ENCODE measurements at places on chromosomes 12 and 14. TPM values are rescaled to one million over a fixed set of nuclear protein-coding genes. Genes with fewer than 3 reads are reported as not detected.

Gene GPD1
- 12.2 TPM for total RNA-seq

Gene TAS2R13
- 1.4 TPM for total RNA-seq

Gene ACSS3
- 11.6 TPM for total RNA-seq

Gene ZCRB1
- total RNA-seq = 4.4 TPM

Gene DGKA
- total RNA-seq = 48.6 TPM

Gene BDKRB2
- 7.9 TPM for total RNA-seq

Gene DLST
- 59.7 TPM for total RNA-seq

Gene NKX2-1
- not detected for total RNA-seq

Gene SYT1
- total RNA-seq = 0.64 TPM

Gene HOTAIR
- total RNA-seq = not detected

Gene KRT86
- total RNA-seq = 0.96 TPM

DNA sequence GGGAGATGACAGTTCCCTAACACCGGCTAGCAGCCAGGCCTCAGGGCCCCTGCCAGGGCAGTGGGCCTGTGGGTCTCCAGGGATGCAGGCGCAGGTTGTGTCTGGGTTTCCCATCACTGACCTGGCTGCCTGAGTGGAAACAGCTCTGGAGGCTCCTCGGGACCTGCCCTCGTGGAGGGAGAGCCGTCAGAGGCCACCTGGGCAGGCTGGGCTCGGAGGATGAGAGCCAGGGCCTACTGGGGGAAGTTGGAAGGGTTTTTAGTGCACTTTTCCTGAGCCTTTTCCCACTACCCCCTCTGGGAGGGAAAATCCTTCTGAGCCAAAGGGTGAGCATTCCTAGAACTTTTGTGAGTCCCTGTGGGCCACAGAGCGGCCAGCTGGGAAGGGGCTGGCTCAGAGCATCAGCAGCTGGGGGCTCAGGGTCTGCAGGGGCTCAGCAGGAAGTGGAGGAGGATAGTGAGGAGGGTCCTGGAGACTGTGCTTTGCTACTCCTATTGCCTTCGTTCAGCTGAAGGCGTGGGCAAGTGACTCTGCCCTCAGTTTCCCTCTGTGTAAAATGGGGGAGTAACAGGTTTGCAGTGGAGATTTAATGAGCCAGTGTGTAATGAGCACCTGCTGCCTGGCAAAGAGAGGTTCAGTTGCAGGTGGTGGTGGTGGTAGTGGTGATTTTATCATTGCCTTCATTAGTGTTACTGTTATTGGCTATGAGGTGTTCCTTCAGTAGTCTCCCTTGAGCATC, 1.8 kb downstream of the SH2B3 start:
- no peak for DNase-seq

GRCh38 chr14:105132921-105133654, 35.5 kb downstream of the JAG2 start:
- DNase-seq = no peak

DNA sequence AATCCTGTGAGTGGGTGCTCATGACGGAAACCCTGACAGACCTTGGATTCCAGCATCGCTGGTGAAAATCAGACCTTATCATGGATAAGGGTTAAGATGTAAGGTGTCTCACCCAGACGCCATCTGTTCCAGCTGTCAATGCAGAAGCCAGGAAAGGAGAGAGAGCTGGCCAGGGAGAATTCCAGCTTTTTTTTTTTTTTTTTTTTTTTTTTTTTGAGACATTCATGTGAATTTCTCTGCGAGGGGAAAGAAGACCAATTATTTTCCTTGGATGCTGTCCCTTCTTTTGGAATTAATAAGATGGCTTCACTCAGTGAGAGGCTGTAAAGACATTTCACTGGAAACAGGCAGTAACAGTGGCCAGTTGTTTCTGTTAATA, 1.8 kb downstream of the TRAF3 start:
- DNase-seq = no peak

DNA sequence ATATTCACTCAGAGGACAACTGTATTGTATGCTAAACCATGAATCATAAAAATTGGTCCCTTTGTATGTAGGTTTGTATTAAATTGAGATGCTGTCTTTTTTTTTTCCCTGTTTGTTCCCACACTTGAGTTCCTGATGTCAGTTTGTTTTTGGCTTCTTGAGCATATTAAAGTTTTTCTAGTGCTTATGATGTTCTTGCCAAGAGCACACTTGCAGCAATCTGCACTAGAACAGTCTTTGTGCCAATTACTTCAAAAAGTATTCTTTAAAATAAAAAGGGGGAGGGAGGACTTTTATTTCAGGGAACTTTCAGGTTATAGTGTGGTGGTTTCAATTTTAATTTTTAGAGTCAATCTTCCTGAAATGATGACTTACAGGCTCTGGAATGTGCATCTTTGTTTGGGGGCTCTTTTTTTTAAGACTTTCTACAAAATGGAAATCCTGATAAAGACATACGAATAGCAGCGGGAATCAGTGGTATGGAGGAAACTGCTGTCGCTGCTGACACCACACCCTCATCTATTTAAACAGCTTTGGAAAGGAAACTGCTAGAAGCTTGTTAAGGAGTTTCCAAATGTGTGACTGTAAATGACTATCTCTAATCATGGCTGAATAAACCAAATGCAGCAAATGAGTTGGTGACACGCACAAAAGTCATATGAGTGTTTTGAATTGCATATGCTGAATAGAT, 188.6 kb downstream of the EGLN3 start:
- DNase-seq = no peak

GRCh38 chr14:98897605-98898309, 374.2 kb downstream of the BCL11B start:
- DNase-seq = peak; percentile 39

DNA sequence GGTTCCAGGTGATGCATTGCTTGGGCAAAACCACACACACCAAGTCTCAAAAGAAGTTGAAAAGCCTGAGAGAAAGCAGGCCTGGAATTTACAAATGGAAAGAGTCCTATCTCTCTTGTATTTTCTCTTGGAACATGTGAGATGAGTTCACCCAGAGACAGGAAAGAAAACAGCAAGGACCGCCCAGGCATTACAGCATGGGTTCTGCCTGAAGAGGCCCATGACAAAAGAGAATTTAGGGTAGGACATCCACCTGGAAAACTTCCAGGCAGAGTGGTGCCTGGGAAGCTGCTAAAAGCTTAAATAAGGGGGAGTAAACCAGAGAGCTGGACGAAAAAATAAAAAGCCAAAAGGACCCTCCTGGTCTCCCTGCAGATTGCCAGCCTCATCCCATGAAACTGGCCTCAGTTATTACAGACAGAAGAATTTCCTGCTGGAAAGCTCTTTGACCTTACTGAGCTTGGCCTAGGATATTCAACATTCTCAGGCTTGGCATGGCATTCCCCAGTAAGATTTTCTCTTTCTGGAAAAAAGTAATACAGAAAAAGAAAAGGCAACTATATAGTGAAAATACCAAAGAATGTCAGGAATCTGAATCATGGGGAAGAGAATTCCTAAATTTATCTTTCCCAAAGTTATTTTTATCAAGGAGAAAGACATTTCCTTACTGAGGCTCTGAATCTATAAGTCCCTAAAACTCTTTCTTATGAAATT, 121.3 kb upstream of the NUDT4 start:
- DNase-seq = no peak

DNA sequence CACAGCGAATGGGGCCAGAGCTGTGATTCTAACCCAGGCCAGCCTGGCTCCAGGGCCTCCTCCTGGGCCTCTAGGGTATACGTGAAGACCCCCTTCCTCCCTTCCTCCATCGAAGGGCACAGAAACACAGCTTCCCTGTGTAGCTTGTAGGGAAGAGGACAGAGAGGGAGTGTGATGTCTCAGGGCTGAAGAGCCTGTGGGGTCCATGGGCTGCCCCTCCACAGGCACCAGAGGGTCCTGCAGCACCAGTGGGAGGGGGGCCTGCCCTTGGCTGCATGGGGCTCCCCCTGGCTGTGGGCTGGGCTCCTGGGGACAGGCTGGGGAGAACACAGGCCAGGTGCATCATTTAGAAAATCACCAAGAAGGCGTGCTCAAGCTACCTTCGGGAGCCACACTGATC, 178.5 kb downstream of the CALM1 start:
- DNase-seq = no peak

DNA sequence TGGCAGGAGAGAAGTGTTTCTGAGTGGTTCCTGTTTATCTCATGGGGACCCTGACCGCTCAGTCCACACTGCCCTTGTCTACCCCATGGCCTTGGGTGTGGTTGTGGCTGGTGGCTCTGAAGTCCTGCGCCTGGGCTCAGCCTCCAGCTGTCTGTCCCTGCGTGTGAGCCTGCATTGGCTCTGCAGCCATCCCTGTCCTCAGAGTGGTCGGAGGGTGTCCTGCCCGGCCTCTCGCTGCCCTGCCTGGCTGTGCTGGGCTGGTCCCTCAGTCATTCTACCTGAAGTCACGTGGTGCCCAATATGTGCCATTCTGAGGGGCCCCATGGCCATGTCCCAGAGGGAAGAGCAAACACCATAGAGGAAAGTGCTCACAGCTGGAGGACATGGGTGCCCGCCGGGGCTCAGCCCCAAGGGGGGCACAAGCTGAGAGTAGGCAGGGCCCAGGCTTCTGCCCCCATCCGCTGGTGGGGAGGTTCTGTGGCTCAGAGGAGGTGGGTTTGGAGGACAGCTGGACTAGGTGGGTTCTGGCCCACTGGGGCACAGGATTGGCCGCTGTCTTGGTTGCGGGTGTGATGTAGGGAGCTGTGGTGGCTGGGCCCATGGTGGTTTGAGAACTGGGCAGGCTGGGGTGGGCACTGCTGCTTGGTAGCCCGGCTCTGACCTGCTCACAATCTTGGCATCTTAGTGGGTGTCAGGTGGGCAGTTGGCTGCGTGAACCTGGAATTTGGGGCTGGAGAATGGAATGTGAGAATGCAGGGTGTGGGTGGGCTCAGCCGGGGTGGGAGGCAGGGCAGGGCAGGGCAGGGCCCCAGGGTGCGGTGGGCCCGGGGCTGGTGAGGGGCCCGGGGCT, 11.6 kb downstream of the TEDC1 start:
- no peak for DNase-seq

- no peak for DNase-seq
These were observed 70.2 kb downstream of the HECTD1 start for GRCh38 chr14:31137214-31137889.

GRCh38 chr12:30858471-30858870, 68.1 kb upstream of the TSPAN11 start:
- DNase-seq = no peak

GRCh38 chr14:41806366-41806975, 199.8 kb downstream of the LRFN5 start:
- DNase-seq = no peak

GRCh38 chr12:116126610-116127009, 150.9 kb downstream of the MED13L start:
- DNase-seq = no peak

DNA sequence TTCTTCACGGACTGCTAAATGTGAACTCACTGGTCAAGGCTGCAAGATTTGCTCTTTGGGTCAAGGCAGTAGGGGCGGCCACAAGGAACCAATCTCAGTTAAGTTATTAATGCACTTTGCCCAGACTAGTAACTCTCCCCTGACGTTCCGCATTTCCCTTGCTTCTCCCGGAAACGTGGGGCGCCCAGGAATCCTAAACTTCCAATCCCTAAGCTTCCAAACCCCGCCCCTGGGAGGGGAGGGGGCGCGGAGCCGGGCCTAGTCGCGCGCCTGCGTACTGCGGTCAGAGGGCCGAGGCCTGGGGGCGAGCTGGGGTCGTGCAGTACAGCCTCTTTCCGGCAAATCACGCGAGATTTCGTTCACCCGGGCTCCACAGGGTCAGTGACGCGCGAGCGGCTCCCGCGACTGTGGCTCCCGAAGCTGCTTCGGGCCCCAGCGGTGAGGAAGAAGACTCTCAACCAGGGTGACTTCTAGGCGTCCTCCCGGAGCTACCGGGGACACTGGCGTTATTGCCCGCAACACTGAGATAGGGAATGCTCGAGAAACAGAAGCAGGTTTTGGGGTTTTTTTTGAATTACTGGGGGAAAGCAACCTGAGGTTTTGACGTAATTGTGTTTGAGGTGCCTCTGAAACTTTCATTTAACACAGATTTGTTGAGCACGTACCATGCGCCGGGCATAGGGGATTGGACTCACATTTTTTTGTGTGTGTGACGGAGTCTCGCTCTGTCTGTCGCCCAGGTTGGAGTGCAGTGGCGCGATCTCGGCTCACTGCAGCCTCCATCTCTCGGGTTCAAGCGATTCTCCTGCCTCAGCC, at the start of gene PTGR2:
PTGR2 (plus strand) TSS at position 265 of the 816 bp plus-strand sequence. CDS start 7,032 bp downstream, outside the sequence.
- DNase-seq = peak; percentile 98

DNA sequence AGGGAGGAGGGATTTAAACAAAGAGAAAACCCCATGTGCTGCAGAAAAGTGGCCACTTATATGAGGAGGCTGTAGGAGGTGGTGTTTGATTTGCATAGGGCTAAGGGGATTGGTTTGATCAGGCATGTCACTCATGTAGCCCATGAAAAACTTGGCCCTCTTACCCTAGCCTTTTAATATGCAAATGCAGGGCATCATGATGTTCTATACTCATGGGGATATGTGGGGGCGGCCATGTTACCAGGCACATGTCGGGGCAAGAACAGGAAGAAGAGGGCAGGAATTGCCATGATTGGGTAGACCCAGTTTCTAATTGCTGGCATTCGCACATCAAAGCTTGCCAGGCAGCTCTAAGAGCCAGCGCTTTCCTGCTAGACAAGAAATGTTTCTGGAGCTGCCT, 28.8 kb downstream of the KLRK1 start:
- DNase-seq = no peak

DNA sequence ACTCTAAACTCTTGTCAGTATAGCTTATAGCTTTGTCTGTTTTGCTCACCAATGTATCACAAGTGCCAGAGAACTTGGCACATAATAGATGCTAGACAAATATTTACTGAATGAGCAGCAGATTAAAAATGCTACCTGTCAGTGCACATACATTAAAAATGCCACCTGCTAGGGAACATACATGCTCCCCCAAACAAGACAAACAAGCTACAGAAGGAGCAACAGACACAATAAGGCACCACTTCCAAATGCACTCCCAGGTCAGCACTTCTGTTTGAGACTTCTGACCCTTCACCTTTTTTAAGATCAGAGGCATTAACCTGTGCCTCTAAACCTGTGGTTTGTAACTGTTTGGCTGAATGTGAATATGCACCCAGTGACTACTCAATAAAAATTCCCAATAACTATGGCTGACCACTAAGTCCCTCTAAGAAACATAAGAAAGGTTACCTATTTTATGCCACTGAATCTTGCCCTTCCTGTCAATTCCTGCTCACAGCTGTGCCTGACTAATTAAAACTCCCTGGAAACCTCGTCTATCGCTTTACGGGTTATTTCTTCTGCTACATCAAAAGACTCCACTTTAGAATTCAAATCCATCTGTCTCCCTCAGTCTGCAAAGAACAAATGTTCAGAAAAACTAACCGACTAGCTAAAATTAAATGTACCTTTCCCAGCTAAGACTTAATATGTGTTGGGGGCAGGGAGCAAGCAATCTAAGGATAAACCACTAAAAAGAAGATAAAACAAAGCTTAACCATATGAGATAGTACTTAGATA, 41.0 kb downstream of the HECTD4 start:
- no peak for DNase-seq

- no peak for DNase-seq
These were observed 58.7 kb downstream of the CCDC59 start for GRCh38 chr12:82299319-82300025.

DNA sequence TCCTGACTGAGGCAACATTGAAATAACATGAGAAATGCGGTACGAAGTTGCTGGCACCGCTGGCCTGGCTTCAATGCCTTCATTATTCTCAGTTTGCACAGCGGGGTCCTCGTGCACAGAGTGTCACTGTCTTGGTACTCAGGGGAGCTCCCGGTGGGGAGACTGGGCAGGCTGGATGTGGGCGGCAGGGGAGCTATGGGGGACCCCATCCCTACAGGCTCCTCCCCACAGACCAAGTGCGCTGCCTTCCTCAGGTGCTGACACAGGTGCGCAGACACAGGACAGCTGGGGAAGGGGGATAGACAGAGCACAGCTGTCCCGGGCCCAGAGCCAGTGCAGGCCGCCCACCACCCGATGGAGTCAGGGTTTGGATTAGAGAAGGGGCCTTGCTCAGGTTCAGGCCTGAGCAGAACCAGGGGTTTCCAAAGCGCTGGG, 270.1 kb downstream of the ADGRD1 start:
- no peak for DNase-seq
